ENCODE measurements at places on chromosomes 4 and X.

GRCh38 chr4:71130827-71131603, 137.6 kb downstream of the DCK start:
- DNase-seq, result no peak

GRCh38 chrX:50471390-50471789, 765 bp upstream of the DGKK start:
- DNase-seq, result no peak

- no peak for DNase-seq
Observed at GRCh38 chr4:184357165-184357564, 117.2 kb downstream of the IRF2 start.

DNA sequence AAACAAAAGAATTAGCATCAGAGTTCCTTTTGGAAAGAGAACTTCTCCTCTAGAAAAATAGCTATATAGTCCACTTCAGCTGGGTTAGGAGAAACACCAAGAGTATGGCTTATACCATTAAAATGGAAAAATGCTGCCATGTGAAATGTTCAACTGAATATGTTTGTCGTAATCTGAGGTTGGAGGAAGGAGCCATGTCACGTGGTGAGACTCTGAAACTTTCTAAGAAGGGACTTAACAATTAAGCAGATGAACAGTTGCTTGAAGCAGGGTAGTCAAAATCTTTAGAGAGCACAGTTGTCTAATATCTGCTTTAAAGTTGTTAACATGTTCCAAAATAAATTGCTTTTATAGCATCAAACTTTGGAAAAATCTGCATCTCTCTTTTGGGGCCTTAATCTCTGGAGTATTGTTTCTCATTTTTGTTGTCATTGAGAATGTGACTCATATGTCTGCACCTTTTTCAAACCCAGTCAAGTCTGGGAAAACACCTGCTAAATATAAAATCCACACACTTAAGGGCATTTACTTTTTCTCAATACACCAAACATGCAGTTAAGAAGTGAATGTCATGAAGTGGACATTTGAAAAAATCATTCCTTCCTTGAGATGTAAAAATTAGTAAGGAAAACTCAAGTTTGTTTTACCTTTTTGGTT, 168.8 kb upstream of the PDE5A start:
- DNase-seq, result no peak

GRCh38 chr4:63528256-63528991, 880.8 kb downstream of the TECRL start:
- DNase-seq, result no peak

GRCh38 chr4:87498446-87498900, 30.7 kb downstream of the SPARCL1 start:
- DNase-seq, result no peak

DNA sequence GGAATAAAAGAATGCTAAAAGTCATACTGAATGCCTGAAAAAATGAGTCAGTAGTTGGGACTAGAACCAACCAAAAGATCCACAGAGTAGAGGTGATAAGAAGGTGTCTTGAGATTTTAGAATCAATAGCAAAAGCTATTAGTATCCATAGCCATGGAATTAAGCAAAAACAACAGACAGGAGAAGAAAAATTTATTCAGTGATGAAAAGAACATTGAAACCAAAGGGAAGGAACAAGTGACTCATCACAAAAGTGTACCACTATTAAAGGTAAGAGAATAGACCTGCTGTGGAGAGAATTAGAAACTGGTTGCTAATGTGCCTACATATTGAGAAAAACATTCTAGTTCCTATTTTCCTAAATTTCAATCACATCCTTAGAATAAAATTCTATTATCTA, 182.0 kb upstream of the NEIL3 start:
- no peak for DNase-seq

DNA sequence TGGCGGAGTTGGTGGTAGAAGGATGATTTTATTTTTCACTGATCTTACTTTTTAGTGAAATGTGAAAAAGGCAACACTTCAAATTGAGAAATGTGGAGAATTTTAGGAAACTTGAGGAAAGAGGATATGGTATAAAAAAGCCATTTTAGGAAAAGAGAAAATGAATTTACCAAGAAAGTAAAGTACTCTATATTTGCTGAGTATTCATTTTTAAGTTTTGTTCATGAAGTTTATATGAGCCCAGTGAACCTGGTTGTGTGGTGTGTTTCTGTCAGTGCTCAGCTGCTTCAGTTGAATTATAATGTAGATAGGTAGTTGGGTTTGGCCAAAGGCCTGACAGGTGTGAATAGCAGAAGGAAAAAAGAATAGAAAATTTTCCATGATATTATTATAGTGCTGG, 345.5 kb upstream of the FSTL5 start:
- DNase-seq, result no peak

DNA sequence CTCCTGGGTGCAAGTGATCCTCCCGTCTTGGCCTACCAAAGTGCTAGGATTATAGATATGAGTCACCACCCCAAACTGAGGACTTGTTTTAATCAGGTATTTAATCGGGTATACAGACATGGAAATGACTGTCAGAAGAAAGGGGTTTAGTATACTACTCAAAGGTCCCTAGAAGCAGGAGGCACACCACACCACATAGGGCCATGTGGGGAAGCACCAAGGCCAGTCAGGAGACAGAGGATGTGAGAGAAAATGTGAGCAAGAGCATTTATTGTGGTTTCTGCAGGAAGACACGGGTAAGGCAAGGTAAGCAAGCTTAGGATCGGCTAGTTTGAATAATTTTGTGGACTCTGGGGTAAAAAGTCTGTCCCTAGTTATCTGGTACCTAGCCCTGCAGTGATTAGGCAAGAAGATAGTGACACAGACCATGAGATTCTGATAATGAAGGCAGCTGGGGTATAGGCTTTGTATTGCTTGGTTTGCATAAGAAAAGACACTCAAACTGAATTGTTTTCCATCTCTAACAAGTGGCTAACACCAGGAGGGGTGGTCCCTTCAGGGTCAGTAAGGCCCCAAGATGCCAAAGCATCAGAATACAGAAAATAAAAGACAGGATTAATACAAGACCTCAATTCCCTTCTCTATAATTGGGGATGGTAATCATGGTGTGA, 408.8 kb upstream of the F9 start:
- DNase-seq, result no peak

- DNase-seq, result no peak
Observed at GRCh38 chr4:151420250-151420807, 11.4 kb downstream of the FHIP1A start.

GRCh38 chr4:87832669-87833068, at the start of gene MEPE:
Gene MEPE (plus strand): TSS chr4:87832969. CDS start chr4:87834715, 1,746 bp downstream.
- DNase-seq, result no peak

DNA sequence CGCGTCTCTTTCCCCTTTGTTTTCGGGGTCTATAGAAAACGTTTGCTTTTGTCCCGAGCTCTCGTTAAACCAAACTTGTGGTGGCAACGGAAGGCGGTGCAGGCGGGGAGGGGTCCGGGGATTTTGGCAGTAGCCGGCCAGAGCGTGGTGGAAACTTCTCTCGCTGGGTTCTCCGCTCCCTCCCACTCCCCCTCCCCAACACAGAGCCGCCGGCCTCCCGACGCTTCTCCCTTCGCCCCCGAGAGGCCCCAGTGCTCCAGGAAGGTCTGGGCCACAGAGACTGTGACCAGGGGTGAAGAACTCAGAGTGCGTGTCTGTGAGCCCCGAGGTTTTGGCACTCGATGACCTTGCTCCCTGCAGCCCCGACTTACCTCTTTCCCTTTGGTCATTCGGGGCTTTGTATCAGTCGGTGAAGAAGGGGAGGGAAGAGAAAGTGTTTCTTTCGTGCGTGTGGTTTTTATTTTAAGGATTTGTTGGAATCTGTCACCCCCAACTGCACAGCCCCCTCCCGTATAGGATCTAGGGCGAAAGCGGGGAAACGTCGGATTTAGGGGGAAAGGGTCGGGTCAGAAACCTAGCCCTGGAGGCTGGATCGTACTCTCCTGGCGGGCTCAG, 9.0 kb upstream of the BCOR start:
- DNase-seq, result no peak

GRCh38 chrX:80817002-80817401, 7.3 kb upstream of the BRWD3 start:
- DNase-seq, result no peak

DNA sequence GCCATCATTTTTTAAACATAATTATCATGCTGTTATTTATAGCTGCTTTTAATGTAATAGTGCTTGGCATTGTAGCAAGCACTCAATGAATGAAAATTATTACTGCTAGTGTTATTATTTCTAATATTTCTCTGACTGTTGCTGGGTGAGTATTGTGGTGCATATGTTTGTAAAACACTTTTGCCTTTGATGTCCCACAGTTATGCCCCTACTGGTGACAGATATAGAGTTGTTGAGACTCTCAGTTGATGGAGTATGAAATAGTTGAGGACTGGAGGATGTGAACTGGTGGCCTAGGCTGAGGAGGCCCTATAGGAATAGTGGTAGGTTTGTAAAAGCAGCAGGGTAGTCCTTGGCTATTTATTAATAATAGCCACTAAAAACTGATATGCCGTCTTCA, 9.6 kb downstream of the INTS6L start:
- DNase-seq, result no peak

DNA sequence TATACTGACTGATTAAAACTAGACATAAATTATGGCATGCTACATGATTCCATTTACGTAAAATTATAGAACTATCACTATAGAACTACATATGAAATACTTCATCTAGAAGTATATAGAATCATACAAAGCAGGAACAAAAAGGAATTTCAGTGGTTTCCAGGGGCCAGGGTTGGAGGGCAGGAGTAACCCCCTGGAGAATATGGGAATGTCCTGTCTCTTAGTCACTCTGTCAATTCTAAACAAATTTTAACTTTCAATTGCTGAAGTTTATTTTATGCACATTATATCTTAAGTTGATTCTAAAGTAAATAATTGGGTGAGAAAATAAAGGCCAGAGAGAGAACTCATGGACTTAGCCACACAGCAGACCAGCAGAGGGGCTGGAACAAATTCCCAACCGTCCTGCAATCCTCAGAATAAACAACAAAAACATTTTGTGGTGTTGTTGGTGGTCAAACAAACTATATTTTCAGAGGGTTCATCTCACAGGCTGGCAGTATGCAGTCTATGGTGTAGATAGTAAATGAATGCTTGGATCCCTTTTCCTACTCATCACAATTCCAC, 476.9 kb upstream of the SLIT2 start:
- no peak for DNase-seq

GRCh38 chrX:13364230-13364857, 44.5 kb upstream of the ATXN3L start:
- no peak for DNase-seq

DNA sequence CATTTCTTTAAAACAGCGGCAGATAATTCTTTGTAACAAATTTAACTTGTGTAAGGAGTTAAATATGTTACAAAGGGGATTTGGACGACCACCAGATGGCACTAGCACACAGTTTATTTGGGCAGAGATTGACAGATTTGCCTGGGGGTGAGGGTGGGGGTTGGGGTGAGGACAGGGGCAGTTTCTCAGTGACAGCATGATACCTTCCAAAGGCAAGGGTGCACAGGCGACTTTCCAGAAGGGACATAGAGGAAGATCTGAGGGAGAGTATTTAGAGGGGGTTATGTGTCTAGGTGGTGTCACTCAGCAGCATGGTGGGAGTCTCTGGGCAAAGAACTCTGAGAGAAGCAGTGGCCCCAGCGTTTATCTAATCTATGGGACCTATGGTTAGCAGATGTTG, 9.6 kb upstream of the TMA16 start:
- no peak for DNase-seq

DNA sequence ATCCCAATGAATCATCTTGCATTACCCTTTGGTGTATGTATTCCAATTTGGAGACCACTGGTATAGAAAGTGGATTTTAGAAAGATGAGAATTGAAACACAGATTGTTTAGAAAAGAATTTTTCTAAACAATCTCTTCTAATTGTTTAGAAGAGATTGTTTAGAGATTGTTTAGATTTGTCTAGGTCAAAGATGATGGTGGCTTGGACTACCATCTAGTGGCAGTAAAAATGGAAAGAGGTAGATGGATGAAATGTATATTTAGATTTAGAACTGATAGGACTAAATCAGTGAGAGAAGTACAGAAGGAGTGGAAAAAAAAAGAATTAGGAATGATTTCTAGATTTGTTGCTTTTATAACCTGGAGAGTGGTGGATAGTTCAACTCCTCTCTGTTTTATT, 70.6 kb downstream of the ARSJ start:
- no peak for DNase-seq

DNA sequence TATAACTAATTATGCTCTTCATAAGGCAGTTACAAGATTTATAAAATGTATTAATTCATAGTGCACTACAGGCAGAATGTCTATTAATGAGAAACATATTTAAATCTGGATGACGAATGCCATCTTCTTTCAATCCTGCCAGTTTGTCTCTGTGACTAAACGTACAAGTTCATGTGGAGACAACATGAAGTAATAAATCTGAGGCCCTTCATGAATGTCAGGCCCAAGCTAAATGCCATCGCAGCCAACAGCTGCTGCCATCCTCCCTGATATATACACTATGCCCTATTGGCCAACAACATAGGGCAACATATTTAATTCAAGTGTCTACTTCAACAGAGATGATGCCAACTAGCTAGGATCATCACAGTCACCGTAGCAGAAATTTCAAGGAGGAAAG, 43.7 kb downstream of the TSPAN5 start:
- DNase-seq, result no peak

DNA sequence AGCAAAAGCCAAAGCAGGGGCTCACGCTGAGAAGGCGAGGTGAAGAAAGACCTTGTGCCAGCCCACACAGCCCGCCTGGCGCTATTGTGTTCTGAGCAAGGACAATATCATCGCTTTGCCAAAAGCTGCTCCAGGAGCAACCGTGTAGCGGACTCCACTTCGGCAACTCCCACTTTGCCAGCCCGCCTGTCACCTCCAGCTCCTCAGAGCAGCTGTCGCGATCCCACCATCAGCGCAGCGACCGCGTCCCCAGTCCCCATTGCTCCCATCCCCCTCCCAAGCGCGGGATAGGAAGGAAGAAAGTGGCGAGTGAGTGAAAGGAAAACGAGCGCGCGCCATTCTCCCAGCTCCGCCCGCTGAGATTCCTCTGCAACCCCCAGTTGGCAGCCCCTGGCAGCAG, 759 bp downstream of the ZC4H2 start:
- DNase-seq, result no peak

GRCh38 chr4:183391204-183391603, 53.2 kb upstream of the CDKN2AIP start:
- DNase-seq, result no peak

- DNase-seq, result no peak
Observed at GRCh38 chr4:44801384-44801783, 75.0 kb upstream of the GNPDA2 start.

- DNase-seq, result no peak
Observed at GRCh38 chr4:7190691-7191545, 1.4 kb upstream of the SORCS2 start.

- DNase-seq, result no peak
Observed at GRCh38 chrX:104193485-104193884, 27.2 kb downstream of the FAM199X start.

- DNase-seq, result no peak
Observed at GRCh38 chrX:55714161-55714560, 3.4 kb upstream of the RRAGB start.

- DNase-seq, result no peak
Observed at GRCh38 chr4:76309939-76310550, 3.5 kb downstream of the STBD1 start.
